H4 (cell line): ENCODE measurements at places on chromosomes 7 and 10. TPM values are rescaled to one million over a fixed set of nuclear protein-coding genes. Genes with fewer than 3 reads are reported as not detected.
A peak's percentile ranks its signal among the peaks of the same experiment; 100 is the strongest.

DNA sequence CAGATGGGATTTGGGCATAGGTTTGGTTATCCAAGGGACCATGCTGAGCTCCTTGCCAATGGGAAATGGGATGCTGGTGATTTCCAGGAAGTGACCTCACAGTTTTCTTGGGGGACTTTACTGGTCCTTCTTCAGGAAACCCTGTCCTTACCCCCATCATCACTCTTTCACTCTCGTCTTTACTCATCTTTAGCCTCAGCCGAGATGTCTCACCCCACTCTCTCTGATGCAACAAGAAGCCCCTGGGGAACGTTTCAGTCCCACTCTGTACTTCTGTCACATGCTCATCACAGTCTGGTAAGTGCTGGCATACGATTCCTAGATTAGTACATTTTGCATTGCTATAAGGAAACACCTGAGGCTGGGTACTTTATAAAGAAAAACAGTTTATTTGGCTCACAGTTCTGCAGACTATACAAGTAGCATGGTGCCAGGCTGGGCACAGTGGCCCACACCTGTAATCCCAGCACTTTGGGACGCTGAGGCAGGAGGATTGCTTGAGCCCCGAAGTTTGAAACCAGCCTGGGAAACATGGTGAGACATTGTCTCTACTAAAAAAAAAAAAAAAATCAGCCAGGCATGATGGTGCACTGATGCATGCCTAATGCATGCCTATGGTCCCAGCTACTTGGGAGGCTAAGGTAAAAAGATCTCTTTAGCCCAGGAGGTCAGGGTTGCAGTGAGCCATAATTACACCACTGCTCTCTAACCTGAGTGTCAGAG lies 63.5 kb upstream of the VKORC1L1 start:
- DNase-seq = no peak

- peak; percentile 93 for DNase-seq
Measured at GRCh38 chr7:6284461-6285360, 12.3 kb upstream of the CYTH3 start.

DNA sequence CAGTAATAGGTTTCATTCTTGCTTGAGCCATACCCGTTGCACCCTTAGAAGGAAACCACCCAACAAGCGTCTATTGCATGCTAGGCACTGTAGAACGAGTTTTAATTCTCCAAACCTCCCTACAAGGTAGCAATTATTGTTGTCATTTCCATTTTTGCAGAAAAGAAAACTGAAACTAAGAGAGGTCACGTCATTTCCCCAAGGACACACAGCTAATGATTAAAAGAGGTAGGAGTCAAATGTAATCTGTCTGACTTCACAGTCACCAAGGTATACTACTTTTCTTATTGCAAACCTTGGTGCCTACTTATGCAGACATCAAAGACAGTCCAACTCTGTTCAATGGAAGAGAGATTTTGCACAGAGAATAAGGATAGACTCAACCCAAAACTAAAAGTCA lies 49.1 kb upstream of the C1QL3 start:
- no peak for DNase-seq

GRCh38 chr7:115133248-115133647 lies 211.4 kb downstream of the MDFIC start:
- no peak for DNase-seq

GRCh38 chr10:131998845-131999681 lies 17.3 kb upstream of the BNIP3 start:
- DNase-seq = no peak

DNA sequence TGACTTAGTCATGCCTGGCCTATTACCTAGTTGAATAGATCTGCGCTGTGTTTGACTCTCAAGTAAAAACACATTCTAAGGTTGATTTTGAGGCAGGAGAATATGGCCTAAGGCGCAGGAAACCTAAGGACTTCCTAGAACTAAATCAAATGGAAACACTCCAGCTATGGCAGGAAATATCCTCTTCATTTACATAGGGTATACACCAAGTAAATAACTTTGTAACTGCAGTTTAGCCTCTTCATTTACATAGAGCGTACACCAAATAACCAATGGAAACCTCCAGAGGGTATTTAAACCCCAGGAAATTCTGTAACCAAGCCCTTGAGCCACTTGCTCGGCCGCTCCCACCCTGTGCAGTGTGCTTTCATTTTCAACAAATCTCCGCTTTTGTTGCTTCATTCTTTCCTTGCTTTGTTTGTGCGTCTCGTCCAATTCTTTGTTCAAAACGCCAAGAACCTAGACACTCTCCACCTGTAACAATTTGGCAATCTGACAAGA lies 35.6 kb upstream of the XRCC2 start:
- DNase-seq = no peak

DNA sequence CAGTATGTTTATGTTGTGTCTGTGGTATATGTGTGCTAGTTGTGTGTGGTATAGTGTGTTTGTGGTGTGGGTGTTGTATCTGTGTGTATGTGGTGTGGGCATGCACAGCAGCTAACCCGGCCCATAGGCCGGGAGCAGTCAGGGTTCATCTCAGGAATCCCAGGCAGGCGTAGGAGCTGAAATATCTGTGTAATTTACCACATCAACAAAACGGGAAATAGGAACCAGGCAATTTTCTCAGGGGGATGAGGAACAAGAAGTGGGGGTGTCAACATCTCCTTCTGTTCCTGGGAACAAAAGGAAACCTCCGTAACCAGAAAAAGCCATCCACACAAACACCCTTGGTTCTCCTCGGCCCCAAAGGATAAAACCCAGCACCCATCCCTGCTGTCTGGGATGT lies 24.5 kb upstream of the ZNF488 start:
- DNase-seq = no peak

DNA sequence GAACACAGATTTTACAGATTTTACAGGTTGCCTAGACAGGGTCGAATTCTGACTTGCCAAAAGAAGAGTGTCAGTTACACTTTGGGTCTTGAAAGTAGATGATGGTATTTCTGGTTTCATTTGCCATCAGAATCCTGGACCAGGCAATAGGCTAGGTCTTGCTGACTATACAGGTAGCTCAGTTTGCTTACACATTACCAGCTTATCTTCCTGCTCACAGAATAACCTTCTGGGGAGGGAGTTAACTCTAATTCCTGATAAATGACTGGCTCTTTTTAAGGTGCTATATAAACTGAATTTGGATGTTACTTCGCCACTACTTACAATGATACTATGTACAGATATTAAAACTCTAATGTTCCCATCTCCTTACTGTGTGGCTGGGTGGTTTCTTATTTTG lies 39.8 kb downstream of the GBF1 start:
- DNase-seq = no peak

DNA sequence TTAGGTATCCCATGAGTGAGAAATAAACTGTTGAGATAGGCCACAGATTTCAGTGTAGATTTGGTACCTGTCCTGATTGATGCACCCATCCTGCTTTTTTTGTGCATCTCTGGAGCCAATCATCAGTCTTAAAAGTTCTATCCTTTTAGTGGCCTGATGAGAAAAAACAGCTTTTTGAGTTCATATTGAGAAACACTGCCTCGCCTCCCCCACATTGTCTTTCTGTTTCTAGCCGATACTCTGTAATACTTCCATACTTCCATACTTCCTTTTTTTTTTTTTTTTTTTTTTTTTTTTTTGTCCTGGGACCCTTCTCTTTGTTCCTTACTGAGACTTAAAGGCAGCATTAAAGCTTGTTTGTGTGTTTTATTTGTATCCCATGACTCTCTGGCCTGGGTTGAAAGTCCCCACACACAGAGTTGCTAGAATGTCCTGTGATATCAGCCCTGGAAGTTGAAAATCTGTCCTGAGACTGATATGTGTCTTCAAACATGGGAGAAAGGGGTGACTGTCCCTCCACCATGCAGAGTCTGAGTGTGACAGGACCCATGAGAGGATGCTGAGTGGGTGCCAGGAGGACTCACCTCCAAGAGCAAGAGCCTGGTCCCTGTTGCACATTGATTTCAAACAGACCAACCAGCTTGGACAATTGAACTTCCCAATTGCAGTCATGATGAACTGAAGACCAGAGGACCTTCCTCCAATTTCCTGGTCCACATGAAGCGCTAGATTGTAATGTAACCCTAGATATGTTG lies 5.7 kb downstream of the ZNF22 start:
- no peak for DNase-seq

DNA sequence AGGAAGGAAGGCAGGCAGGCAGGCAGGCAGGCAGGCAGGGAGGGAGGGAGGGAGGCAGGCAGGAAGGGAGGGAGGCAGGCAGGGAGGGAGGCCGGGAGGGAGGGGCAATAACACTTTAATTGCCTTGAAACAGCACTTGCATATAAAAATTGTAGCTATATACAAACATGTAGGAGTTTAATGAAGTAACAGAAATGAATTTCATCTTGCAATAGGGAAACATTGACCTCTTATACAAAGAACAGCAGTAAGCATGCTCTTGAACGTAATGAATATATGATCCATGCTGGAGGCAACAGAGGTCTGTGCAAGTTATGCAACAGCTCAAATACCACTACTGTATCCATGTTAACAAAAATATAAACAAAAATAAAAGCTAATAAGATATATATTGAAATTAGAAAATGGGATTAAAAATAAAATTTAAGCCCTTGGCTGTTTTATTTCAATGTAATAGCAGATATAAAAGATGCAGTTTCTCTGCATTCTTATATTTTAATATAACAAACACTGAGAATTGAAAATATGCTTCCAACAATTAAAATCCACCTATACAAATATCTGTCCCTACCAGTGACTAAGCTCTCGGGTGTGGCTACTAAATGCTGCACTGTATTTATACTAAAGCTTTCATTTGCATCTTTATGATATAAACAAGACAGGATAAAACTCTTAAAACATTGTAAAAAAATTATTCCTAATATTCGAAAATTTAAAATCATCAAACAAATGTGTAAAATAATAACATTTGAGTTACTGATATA lies 50.3 kb downstream of the CACNA2D1 start:
- no peak for DNase-seq

GRCh38 chr10:132411561-132412253 lies 14.7 kb downstream of the PWWP2B start:
- DNase-seq = no peak

DNA sequence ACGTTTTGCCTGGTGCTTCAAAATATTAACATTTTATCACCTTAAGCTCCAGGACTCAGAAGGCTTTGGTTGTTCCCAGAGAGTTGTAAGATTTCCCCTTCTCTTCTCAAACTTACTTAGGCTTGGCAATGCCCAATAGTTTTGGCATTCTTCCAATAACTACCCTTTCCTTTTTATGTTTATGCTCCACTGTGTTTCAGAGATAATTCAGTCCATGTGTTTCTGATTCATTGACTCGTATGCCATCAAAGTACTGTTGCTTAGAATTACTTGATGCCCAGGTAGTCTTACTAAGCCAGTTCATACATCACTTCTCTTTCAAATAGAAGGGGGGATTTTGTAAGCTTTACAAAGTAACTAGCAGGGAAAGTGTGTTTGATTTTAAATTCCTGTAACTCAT lies 66.6 kb downstream of the AGMO start:
- peak; percentile 58 for DNase-seq

DNA sequence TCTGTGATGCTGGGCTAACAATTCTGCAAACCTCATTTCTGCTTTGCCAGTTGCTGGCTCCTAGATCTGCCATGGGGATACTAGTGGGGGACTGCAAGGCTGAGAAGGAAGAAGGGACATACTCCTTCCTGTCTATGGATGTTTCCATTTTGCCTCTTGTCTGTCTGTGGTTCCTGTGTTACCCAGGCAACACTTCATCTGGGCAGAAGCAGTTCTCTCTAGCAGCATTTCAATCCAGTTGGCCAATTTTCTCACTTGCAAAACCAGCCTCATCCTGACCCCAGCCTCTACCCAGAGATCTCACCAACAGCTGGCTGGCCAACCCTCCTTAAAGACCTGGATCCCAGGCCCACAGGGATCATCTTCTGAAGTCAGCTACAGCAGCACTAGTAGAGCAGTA lies 131.7 kb downstream of the DOCK4 start:
- no peak for DNase-seq

- no peak for DNase-seq
Measured at GRCh38 chr10:11141571-11142091, 124.0 kb downstream of the CELF2 start.

GRCh38 chr10:79084972-79085597 lies 16.3 kb downstream of the ZMIZ1 start:
- no peak for DNase-seq

GRCh38 chr7:135913404-135913803 lies 63.8 kb downstream of the MTPN start:
- DNase-seq = no peak

- no peak for DNase-seq
Measured at GRCh38 chr7:81245353-81245752, 326.5 kb upstream of the SEMA3C start.

DNA sequence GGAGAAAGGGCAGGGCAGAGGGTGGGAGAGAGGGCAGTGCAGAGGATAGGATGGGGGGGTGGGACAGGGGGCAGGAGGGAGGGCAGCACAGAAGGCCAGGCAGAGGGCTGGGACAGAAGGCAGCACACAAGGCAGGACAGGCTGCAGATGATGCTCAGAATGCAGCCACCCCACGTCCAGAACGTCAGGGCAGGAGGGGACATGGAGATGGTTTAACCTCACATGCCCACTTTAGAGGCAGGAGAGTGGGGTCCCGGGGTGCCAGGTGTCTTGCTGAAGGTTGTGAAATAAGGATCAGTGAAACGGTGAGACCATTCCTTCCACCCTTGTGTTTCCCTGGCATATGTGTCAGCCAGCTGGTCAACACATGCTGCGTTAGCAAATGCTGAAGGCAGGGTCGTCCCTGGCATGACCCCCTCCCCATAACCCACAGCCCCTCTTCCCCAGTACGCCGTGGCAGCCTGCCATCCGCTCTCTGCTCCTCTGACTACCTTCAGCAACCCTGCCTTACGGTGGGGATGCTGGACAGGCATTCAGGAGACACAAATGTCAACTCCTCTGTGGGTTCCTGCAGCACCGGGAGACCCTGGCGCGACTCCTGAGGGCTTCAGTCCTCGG lies 592.1 kb downstream of the DNAJB6 start:
- DNase-seq = no peak

The LRMDA gene
- 0.10 TPM in 1 of 2 replicates, not detected in the other for total RNA-seq

The OR2F2 gene
- total RNA-seq = not detected in 2 replicates

The PSD gene
- total RNA-seq = 0.06 TPM in 1 of 2 replicates, not detected in the other

The EBLN1 gene
- not detected in 2 replicates for total RNA-seq

The CYP3A5 gene
- total RNA-seq = not detected in 2 replicates

The LAMB1 gene
- total RNA-seq = 128 and 140 TPM in 2 replicates

The PGAM1 gene
- 784 and 853 TPM in 2 replicates for total RNA-seq

The KEL gene
- total RNA-seq = 0.21 TPM in 1 of 2 replicates, not detected in the other

The TMEM176B gene
- 0.27 and 0.76 TPM in 2 replicates for total RNA-seq

The FAM20C gene
- total RNA-seq = 132 and 164 TPM in 2 replicates
